ENCODE measurements at places on chromosomes 7 and 10.

GRCh38 chr7:142983825-142984224, 21.7 kb upstream of the KEL start:
- DNase-seq: no peak

- no peak for DNase-seq
These were observed 86.7 kb downstream of the INPP5A start for GRCh38 chr10:132624061-132624846.

- DNase-seq: no peak
These were observed 99.1 kb downstream of the NRP1 start for GRCh38 chr10:33235251-33235884.

GRCh38 chr10:46014683-46015405, 15.6 kb downstream of the NCOA4 start:
- no peak for DNase-seq

DNA sequence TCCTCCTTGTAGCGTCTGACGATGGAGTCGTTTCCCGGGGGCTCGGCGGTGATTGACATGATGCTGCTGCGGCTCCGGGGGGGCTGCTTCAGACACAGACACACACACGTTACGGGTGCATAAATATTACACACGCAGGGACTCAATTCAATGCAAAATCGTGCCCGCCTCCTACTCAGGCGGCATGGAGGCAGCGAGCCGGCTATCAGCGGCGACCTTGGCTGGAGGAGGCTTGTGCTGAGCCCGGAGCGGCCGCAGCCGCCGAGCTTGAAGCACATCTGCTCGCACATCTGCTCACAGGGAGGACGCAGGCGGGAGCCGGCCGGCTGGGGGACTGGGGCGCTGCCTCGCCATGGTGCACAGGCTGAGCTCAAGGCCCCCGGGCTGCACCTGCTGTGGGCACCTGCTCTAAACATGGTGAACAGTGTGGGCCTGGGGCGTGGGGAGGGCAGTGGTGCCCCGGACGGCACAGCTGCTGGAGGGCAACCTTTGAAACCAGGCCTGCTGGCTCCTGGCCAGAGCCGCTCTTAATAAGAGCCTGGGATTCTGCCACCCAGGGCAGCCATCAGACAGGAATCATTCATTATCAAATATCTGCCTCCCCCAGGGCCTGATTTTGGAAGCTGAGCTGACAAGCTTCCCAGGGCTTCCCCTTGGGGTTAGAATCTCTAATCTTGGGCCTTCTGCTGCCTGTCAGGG, 84.7 kb upstream of the GNA12 start:
- no peak for DNase-seq

GRCh38 chr7:18547509-18548187, 52.1 kb downstream of the HDAC9 start:
- DNase-seq: no peak

- DNase-seq: no peak
These were observed 26.1 kb downstream of the CREB3L2 start for GRCh38 chr7:137975768-137976167.

DNA sequence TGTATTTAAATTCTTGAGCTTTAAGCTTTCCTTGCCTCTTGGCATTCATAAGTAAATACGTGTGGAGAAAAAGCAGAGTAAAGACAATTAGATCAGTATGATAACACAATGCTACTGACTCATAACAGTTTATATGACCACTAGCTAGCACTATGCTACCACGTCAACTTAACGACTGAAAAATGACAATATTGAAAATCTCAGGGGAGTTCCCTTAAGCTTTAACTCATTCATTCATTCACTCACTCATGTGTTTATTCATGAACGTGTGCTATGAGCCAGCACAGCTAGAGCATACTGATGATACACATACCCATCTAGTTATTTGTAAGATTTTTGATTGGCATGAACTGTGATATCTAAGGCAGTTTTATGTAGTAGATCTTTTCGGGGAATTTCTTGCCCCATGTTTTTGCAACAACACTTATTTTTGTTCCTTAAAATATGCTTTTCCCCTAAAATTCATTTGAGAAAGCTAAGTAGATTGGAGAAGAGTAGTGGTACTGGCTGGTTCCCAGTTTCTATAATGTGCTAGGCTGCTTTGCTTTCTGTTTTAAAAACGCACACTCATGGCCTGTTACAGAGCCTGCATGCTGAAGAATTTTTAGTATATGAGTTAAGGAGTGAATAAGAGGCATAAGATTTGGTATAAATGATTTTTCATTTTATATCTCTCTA, 57.4 kb upstream of the ACBD5 start:
- peak; percentile 9 for DNase-seq

DNA sequence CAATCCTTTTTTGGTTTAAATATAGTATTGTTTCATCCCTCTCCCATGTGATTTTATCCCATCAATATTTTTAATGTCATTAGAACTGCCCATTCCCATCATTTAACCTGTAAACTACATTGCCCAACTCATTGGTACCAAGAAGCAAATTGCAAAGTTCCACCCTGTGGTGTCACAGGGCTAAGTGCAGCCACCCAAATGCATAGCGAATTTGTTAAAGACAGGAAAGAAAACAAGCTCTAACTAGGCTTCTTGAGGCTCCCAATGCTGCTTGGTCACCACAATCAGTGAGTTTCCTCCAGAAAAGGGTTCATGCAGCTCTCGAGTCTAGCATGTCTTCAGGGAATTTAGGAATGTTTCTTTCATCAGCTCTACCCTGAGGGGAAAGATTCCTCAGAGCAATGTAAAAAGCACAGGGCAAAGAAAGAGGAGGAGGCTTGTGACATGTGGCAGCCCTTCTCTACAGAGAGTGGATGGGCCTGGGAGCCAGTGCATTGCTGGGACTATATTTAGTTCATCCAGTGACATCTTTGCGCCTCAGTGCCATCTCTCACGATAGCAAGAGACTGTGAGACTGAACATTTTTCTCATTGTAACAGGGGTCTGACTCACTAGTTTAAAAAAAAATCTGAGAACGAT, 58.1 kb downstream of the CAV1 start:
- no peak for DNase-seq

- DNase-seq: no peak
These were observed 41.0 kb downstream of the WAPL start for GRCh38 chr10:86480571-86480970.

GRCh38 chr7:70285187-70285586, 686.9 kb downstream of the AUTS2 start:
- no peak for DNase-seq

DNA sequence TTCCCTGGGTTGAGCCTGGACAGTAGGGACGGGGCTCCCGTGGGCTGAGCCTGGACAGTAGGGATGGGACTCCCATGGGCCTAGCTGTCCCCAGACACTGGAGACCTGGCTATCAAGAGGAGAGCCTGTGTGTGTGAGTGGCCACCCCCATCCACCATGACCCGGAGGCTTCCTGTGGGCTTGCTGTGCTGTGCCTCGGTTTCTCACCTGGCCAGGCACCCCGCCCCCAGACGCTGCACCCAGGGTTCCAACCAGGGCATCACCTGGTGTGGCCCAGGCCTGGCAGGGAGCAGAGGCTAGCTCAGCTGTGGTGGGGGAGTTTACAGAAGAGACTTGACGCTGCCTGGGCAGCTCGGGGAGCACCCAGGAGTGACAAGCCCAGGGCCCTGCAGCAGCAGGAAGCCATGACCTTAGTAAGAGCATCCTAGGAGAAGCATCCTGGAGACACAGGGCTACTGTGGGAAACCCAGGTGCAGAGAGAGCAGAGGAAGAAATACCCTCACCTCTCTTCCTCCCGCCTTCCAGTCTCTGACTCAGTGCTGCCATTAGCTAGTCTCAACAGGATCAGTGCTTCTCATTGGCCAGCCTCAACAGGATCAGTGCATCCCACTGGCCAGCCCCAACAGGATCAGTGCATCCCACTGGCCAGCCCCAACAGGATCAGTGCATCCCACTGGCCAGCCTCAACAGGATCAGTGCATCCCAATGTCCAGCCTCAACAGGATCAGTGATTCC, 61.0 kb downstream of the PDGFA start:
- no peak for DNase-seq

DNA sequence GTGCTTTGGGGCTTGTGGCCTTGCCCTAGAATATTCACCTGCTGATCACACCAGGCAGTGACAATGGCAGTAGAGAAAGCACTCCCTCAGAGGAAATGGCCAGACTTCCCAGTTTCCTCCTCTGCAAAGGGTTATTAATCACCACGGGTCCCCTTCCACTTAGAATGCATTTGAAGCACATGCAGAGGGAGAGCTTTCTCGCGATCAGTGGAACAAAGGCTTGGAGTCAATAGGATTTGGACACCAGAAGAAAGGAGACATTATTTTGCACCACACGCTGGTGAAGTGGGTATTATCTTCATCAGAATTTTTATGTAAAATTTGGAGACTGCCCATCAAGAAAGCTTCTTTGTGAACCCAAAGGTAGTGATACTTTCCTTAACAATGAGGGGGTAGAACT, 35.4 kb upstream of the INHBA start:
- no peak for DNase-seq

DNA sequence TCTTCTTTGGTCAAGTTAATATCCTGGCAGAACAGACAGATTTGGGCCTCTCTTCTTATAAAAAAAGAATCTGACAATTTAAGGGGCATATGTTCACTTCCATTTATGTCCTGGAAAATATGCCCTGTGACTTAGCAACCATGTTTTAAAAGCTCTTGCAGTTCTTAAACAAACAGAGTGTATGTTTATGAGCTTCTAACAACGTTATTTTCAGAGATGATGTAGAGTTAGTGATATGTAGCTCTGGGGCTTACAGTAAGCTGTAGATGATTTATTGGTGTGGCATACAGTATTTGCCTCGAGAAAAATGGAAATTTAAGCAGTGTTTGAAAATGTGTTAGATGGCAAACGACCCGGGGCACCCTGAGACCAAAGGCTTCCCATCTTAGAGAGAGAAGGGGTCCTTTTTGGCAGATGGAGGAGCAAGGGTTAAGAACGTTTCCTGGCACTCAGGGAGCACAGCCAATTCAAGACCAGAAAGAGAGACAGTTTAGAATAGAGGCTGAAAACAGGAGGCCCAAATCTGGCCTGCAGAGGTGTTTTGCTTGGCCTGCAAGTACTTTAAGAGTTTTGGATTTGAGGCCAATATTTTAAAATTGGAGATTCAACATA, 397.5 kb downstream of the KCNMA1 start:
- no peak for DNase-seq

All from HT1080 (cell line).